ENCODE measurements at places on chromosomes 2 and 18.

- DNase-seq: no peak
These were observed 692.6 kb downstream of the LRRTM4 start for GRCh38 chr2:76829374-76830234.

DNA sequence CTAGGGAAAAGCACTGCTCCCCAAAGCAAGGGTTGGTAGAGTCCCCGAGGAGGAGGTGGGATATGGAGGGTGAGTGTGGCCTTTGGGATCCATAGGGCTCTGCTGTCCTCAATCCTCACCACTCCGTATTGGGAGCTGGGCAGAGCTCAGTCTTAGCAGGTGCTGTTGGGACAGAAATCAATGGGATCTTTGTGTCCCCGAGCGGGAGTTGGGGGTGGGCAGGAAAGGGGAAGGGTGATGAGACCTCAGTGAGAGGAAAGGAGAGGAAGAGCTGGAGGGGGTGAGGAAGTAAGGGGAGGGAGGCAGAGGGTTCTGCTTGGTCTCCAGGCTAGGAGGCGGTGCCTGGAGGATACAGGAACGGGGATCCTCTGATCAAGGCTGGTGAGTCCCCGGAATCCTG, 2.6 kb downstream of the ASIC4 start:
- no peak for DNase-seq

DNA sequence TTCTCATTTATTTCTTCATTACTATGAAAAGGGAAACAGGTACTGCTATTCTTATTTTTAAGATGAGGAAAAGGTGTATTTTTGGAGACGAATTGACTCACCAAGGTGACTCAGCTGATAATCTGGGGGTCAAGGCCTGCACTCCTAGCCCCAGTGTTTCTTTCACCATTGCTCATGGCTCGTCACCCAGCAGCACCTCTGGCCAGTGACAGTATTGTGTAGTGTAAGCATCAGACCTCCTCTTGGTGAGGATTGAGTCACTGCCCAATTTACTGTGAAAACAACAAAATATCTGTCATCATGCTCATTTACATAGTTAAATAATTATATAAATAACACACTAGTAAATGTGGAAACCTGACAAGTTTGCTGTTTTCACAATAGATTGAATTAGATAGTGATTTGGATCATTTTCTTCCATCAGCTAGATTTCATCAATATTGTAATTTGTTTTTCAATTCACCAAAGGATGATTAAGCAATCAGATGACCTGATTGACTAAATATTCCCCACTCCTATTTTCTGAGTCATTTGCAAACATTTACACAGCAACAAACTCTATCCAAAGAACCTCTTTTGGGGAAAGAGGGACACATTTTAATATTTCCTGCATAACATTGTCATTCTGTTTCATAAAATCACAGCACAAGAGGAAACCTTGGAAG, 492.8 kb upstream of the RAB12 start:
- DNase-seq: no peak

GRCh38 chr2:184727813-184728212, 129.5 kb downstream of the ZNF804A start:
- DNase-seq: no peak

DNA sequence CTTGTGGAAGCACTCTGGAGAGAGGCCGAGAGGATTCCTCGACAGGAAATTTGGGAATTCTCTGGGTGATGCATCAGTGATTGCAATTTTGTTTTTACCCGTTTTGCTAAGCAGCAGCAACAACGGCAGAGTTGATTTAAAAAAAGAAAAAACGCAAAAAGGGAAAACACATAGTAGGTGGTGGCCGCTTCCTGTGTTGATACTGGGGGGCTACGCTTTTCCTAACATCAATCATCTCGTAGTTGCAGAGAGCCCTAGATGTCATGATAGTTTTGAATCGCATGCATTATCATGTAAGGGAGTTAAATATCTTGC, 271 bp upstream of the RBM43 start:
- no peak for DNase-seq

DNA sequence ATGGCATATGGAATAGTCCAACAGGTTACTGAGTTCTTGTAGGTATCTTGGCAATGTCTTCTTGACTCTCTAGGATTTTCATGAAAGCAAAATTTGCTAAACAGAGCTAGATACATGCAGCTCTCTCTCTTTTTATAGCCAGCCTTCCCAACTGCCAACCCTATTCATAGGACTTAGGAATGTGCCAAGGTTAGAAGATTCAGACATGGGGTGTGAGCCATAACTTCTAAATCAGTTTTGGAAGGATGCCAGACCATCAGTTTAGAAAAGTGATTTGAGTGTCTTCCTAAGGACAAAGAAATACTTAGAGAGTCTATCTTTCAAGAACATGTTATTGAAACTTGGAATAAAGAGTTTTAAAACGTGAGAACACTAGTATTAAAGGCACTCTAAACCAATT, 619.5 kb upstream of the FANCL start:
- no peak for DNase-seq

DNA sequence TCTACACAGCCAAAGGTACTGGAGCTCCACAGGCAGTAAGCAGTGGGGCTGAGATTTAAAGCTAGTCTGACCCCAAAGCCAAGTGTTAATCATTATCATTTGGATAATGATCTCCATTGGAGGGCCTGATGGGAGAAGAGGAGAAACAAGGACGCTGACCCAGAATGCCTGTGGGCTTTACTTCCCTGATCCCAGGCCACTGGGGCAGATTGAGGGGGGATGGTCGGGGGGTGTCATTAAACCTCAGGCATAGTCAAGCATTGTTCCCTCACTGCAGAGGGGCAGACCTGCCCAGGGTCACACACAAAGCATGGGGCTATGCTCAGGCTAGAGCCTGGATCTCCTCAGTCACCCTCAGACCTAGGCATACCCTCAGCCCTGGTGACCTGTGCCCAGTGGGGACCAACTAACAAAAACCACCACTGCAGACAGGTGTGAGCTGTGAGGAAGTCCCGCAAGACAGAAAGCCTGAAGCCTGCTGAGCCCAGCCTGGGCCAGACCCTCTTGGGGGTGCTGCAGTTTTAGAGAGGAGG, 53.4 kb downstream of the SDC1 start:
- DNase-seq: no peak
